ENCODE measurements at places on chromosomes 6 and 20.

- peak; percentile 46 for ATAC-seq
Measured at GRCh38 chr6:6556161-6556737, 32.3 kb upstream of the LY86 start.

- ATAC-seq, result no peak
Measured at GRCh38 chr6:69696273-69696672, 100.5 kb downstream of the LMBRD1 start.

GRCh38 chr6:134288538-134289203 is 29.2 kb downstream of the SGK1 start:
- ATAC-seq, result no peak

DNA sequence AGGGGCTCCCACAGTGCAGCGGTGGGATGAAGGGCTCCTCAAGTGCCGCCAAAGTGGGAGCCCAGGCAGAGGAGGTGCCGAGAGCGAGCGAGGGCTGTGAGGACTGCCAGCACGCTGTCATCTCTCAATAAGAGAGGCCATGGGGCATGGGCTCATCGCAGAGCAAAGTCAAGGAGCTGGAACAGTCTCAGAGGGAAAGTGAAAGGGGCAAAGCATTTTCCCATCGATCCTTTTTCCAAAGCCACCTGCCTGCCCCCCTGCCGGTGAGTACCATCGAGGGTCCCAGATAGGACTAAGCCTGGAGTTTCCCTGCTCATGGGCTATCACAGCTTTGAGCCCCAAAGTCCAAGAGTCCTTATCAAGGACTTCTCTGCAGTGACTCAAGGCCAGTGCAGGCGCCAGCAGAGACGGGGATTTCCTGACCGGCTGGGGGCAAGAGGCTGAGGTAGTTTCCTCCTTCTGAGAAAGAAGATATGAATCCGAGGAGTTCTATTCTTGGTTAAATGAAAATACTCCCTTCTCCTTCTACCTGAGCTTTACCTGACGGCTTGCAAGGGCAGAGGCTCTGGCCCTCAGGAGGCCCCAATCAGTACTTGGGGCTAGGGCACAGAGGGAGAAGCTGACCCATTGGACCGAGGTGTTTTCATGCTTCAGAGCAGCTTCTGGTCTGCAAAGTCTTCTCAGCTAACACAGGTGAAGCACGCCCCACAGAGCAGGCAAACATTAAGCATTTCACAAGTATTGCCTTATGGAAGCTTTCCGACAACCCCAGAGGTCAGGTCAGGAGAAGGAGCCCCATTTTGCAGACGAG is 22.6 kb downstream of the ETV7 start:
- ATAC-seq, result no peak

DNA sequence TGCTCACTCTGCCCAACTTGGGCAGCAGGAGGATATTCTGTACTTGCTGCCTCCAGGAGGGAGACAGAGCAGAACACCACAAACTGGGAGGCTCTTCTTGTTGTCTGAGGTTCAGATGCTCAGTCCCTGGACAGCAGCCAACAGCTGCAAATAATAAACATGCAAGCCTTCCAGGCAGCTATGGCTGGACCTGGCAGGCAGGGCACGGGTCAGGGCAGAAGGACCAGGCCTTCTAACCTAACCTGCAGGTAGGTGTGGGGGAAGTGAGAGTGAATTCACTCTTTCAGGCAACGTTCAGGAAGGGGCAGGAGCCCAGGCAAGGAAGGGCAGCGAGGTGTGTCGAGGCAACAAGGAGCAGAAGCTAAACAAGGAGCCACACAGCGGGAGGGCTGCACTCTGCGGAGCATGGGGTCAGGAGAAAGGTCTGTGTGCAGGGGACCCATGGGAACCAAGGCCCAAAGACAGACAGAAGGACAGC is 31.5 kb downstream of the NINL start:
- ATAC-seq, result no peak

DNA sequence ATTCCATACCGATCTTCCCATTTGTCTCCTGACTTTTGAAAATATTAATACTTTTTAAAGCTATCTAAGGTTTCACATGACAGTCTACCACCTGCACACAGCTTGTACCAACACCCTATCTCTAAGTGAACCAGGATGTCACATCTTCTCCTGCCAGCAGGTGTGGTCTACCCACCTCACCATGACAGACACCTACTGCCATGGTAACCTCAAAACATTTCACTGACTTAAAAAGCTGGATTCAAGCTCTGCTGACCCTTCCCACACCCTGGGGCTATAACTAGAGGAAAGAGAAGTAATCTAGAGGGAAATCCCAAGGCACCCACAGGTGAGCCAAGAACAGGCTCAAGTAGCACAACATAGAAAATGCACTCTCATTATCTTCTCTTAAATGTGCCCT is 1.2 kb downstream of the SLC17A3 start:
- ATAC-seq, result no peak

DNA sequence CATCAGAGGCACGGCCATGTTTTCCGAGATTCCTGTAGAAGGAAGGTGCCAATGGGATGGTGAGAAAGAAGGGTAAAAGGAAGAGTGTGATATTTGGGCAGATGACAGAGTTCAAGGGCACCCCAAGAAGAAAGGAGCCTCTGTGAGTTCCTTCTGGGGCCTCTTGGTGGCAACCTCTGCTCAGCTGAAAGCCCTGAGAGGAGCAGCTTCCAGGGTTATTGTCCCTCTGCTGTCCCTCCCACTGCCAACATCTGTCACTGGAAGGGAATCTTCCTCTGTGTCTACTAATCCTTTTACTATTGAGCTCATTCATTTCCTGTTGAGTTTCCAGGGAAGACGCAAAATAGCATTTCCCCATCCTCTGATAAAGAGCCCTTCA is 40.0 kb upstream of the KCNK16 start:
- ATAC-seq, result peak; percentile 72

- ATAC-seq, result no peak
Measured at GRCh38 chr6:49806145-49806544, 19.1 kb upstream of the PGK2 start.

- peak; percentile 88 for ATAC-seq
Measured at GRCh38 chr20:46308258-46309157, at the start of gene CDH22. Gene CDH22 (minus strand): TSS chr20:46308498. CDS start chr20:46251294, 57,204 bp downstream.

- no peak for ATAC-seq
Measured at GRCh38 chr6:17015551-17016381, 86.1 kb upstream of the STMND1 start.

GRCh38 chr20:64116541-64117431 is 9.4 kb upstream of the NPBWR2 start:
- ATAC-seq, result no peak

GRCh38 chr6:121627761-121628160 is 192.3 kb downstream of the GJA1 start:
- no peak for ATAC-seq

- no peak for ATAC-seq
Measured at GRCh38 chr6:26243752-26244151, 121.2 kb upstream of the BTN3A2 start.

DNA sequence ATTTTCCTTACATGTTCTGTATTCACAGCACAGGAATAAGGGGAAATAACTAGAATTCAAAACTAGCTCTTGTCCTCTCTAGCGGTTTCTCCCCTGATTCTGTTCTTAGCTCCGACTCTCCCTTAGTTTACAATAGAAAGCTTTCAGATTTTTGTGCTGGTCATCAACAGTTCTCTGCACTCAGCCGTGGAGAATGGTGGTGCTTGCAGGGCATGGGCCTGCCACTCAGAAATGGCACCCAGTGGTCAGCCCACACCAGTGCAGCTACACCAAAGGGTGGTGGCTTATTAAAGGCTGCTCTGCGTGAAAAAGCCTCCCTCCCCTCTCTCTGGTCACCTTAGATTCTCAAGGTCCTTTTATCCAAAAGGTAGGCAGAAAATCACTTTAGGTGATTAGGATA is 123.5 kb downstream of the SASH1 start:
- ATAC-seq, result no peak

DNA sequence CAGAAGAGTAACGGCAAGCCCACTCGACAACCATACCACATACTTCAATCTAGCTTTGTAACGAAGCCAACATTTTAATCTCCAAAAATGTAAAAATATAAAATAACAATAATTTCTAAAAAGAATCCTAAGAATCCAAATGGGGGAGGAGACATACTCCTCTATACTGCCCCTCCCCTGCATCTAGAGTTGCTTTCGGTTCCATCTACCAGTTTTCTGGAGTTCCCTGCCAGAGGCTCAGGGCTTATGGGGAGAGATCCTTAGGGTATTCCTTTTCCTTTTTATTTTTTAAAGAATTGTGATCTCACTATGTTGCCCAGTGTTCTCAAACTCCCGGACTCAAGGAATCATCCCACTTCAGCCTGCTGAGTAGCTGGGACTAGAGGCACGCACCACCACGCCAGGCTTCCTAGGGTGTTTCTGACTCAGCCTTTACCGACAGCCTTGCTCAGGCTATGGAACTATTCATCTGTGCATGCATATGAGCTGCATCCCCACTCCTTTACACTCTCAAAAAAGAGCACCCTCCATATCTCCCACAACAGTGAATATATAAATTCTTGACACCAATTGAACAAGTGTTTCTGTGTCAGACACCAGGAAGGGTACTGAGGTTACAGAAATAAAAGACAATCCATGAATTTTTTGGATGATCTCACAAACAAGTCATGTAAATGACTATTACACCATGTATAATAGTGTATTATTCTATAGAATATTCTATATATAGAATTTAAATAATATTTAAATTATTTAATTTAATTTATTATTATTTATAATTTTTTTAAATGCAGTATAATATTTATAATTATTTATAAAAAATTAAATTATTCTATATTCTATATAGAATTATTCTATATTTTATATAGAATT is 40.7 kb upstream of the UBR2 start:
- peak; percentile 95 for ATAC-seq
